SK-N-SH (cell line): ENCODE measurements at places on chromosomes 2 and 18.
A peak's percentile ranks its signal among the peaks of the same experiment; 100 is the strongest.

DNA sequence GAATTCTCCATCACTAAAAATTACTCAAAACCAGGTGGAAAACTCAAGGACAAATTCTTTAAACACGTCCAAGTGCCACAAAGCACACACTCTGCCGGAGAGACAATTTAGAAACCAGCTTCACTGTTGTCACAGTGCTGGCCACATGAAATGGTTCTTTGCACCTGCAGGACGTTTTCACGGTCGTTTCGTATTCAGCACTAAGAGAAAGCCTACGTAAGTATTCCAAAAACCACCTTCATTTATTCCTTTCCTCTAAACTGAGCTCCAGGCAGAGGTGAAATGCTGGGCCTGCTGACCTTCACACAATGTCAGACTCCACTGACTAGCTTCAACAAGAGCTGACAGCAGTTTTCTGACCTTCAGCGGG lies 680 bp downstream of the ATP5F1A start:
- no peak for DNase-seq

DNA sequence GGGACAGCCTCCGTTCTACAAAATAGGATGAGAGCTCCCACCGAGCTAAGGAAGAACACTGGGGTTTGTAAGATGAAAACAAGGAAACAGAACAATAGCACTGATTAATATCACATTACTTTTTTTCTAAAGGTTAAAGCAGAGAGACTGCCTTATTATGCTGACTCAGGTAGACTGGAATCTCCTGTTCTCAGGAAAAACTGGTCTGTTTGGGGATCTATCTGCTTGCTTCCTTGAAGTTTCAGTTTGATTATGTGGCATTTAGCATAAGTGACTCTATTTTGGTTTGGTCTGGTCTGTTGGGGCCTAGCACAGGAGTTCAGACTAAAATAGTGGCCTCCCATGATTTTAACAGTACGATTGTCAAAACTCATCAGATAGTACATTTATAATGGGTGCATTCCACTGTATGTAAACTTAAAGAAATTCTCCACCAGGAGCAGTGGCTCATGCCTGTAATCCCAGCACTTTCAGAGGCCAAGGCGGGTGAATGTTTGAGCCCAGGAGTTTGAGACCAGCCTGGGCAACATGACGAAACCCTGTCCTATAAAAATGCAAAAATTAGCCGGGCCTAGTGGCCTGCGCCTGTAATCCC lies 64.1 kb upstream of the NDUFV2 start:
- DNase-seq: no peak

GRCh38 chr2:201751566-201751965 lies 29.2 kb downstream of the ALS2 start:
- no peak for DNase-seq

GRCh38 chr2:127220768-127221527 lies 849 bp upstream of the CYP27C1 start:
- no peak for DNase-seq

- no peak for DNase-seq
Observed at GRCh38 chr2:54545702-54546450, 89.7 kb downstream of the SPTBN1 start.

GRCh38 chr18:59631583-59632181 lies 65.5 kb downstream of the CCBE1 start:
- peak; percentile 35 for DNase-seq

DNA sequence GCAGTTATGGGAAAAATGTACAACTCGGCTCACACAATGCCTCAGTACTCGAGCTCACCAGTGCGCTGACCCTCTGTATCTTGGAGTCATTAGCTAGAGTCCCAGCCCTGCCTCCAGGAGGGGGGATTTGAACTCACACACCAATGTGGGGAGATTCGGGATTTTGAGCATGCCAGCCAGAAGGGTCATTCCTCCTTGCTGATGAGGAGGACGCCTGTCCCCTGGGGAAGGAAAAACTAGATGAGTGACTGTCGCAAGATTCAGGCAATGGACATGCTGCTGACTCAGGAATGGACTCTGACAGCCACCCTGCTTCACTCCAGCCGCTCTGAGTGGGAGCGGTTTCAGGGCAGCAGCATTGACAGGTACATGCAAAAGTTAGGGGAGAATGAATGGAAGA lies 20.6 kb downstream of the FIGN start:
- DNase-seq: no peak

GRCh38 chr18:39845631-39846030 lies 2109.4 kb upstream of the PIK3C3 start:
- no peak for DNase-seq

DNA sequence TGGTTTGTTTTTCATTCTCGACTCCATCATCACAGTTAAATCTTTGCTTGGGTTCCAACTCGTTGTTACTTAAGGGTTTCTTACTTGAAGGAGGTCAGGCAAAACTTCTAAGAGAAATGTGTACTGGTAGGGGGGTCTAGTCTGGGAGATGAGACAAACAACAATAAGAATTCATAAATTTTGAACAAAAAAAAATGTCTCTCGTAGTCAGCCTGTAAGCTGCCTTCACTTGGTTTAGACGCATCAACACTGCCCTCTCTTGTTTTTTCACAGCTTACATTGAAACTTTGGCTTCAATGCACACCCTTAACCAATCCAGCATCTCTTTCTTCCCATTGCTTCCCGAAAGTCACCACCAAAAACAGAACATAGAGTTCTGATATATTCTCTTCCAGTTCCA lies 576.4 kb upstream of the PIK3C3 start:
- DNase-seq: peak; percentile 17

DNA sequence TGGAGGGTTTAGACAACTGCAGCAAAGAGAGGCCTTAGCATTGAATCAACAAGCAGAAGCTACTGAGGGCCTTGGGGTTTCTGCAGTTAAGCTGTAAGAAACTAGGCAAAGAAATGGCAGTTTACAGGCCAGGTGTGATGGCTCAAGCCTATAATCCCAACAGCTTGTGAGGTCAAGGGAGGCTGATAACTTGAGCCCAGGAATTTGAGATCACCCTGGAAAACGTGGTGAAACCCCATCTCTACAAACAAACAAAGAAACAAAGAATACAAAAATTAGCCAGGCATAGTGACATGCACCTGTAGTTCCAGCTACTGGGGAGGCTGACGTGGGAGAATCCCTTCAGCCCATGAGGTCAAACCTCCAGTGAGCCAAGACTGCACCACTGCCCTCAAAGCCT lies 421.6 kb upstream of the CHST9 start:
- no peak for DNase-seq
